NCI-H1048 (cell line): ENCODE measurements at places on chromosomes 16 and 17.

- DNase-seq, result no peak
Observed at GRCh38 chr17:64615028-64615677, 47.0 kb downstream of the SMURF2 start.

DNA sequence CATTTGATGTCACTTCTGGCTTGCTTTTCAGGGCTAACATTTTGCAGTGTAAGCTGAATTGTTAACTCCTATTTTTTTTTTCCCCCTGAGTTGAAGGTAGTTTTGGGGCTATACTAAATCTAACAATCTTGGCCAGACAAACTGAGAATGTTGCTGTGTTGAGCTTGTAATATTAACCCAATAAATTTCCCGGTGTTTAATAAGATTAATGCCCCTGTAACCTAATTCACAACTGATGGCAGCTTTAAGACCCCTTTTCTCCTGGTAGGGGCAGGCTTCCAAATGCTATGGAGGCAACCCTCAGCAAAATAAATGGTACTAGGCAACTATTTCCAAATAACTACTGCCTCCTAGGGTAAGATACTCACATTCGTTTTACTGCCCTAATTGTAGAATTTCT lies 549.6 kb upstream of the KIF2B start:
- DNase-seq, result no peak

GRCh38 chr17:47275245-47275984 lies 21.8 kb downstream of the ITGB3 start:
- no peak for DNase-seq

GRCh38 chr17:77460514-77461046 lies 319.8 kb downstream of the SEC14L1 start:
- DNase-seq, result no peak

DNA sequence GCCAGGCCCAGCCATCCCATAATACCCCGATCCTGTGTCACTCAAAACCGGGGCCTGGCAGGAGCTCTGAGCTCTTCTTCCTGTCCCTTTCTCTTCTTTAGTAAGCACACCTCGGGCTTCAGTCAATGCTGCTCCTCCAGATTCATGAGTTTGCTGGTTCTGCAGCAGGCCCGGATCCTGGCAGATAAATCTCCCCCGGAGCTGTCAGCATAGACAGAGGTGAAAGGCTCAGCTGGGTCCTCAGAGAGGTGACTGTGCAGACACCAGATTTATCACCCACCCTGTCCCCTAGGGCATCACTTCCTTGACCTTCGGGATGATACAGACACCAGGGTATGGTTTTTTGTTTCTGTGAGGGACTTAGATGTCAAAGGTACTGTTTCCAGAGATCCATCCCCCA lies 242.5 kb upstream of the N4BP1 start:
- DNase-seq, result no peak

GRCh38 chr16:22614271-22614947 lies 103.7 kb downstream of the NPIPB5 start:
- DNase-seq, result no peak

GRCh38 chr17:8025176-8025911 lies 13.5 kb upstream of the ALOX15B start:
- no peak for DNase-seq

- DNase-seq, result no peak
Observed at GRCh38 chr17:1053661-1054360, 56.9 kb downstream of the TIMM22 start.

GRCh38 chr17:76449126-76449525 lies 3.8 kb downstream of the UBE2O start:
- DNase-seq, result no peak

DNA sequence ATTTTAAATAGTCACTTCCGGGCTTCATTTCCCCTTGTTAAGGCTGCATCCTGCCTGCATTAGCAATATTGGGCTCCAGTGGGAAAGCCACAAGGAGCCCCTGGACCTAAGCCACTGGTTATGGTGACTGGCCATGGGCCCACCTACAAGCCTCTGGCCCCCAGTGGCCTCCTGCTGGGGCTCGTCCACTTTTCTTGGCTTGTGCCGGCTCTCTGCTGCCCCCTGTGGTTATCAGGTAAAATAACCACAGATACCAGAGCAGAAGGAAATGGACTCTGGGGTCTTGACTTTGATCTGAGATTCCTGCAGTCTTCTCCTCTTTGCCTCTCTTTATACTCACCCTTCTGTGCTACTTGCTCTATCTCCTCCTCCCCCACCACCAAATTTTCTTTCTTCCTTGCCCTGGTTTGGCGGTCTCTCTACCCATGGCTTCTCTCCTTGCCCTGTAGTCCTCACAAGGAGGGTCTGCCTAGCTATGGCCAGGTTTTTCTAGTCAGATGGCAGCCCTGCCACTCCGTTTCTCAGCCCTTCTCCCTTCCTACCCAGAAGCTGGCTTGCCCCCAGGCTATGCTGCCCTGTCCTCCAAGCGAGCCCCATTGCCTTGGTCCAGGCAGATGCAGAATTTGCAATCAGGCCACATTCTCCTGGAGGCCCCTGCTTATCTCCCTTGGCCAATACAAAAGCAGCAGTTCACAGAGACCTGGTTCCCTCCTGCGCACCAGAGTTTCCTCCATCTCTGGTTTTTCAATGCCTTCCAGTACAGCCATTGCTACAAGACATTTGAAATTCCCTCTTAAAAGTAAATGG lies 82.9 kb upstream of the RCVRN start:
- no peak for DNase-seq

DNA sequence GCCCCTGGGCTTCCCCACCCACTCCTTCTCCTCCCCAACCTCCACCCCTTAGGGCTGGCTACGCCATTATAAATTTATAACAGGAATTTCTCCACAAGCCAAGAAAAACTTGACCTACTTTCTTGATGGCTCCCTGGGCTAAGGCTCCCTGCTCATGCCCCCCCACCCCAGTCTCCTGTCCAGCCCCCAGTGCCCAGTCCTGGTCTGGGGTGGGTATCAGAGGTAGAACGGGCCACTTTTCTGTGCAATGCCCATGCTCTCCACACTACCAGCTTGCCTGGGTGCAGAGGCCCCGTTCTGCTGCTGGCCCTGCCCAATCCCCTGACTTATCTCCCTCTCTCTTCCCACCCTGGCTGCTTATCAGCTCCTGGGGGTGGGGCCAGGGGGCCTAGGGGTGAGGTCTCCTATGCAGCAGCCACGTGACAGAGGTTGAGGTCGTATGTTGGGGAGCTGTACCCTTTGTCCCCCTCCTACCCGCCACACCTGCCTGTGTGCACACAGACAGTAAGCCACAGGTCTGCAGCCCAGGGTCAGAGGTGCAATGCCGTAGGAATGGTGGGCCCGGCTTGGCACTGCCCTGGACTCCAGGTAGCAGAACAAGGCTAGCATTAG lies 10.1 kb downstream of the THRA start:
- DNase-seq, result no peak

GRCh38 chr17:80668375-80669148 lies 123.9 kb downstream of the RPTOR start:
- no peak for DNase-seq

DNA sequence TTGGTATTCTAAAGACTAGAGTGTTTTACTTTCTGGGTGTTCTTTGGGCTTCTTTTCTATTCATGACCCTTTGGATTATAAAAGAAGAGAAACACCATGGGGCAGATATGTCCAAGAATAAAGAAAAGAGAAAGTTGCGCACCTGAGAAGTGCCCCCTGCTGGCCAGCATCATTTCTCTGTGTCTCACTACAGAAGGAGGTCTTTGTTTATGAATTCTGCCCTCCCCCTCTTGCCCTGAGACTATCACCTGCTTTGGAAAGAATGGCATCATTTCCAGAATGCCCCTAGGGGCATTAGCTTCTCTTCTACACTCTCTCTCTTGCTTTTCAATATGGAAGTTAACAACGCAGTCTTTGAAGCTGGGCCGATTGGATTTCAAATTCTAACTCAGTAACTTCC lies 45.0 kb downstream of the CDH13 start:
- no peak for DNase-seq

GRCh38 chr17:83171661-83172060 lies 92.3 kb downstream of the METRNL start:
- DNase-seq, result no peak
